ENCODE measurements at places on chromosomes 16 and 17. TPM values are rescaled to one million over a fixed set of nuclear protein-coding genes. Genes with fewer than 3 reads are reported as not detected.

DNA sequence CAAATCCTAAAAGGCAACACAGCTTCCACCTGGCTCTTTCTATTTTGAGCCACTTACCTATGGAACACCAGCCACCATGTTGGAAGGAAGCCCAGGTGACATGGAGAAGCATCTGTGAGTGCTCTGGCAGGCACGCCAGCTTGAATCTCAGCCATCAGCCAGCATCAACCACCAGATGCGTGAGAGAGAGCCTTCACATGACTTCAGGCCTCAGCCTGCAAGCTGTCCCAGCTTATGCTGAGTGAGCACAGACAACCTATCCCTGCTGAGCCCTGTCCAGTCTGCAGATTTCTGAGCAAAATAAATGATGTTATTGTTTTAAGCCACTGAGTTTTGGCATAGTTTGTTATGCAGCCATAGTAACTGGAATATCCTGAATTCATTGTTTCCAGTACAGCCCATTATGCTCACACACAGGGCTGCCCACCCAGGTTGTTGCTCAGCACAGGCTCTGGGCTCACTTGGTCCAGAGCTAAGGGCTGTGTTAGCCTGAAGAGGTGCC is 35.1 kb downstream of the TMEM238L start:
- no peak for DNase-seq

DNA sequence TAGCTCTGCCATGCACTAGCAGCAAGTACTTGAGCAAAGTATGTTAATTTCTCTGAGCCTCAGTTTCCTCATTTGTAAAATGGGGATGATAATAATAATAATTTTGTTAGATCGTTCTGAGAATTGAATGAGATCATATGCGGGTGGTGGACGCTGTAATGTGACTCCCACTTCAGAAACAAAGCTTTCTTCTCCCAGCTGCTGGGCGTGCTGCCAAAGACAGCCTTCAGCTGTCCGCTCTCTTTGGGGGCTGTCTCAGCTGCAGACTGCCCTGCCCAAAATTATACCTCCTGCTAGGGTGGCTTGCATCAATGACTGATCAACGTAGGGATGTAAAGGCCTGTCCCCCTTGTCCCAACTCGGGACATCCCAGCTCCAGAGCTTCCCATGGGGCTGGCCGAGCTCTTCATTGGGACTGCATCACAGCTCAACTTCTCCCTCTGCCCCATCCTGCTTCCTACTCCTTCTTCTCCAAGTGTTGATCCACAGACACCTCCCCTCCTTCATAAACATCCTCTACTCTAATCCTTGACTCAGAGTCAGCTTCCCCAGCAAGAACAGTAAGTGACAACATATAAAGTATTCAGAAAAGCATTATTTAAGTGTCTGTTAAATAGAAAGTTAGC is 30.7 kb upstream of the CDH5 start:
- peak; percentile 51 for DNase-seq

DNA sequence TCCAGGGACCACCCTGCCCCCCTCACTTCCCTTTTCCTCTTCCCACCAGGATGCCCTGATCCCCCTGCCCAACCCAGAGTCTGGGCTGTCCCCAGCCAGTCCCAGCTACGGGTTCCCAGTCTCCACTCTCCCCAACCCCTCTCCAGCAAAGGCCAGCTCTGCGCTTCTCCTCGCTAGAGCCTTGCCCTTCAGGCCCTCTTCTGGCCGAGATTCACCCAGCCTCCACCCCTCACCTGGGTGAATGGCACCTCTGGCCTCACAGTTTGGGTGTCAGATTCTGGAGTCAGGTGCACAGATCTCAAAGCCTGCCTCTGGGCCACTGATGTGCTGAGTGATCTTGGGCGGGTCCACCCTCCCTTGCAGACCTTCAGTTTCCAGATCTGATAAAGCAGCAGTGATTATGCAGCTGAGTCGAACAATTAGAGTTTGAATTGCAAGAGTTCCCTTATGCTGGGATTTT is 185.6 kb upstream of the TNRC6C start:
- no peak for DNase-seq

The TTYH2 gene
- total RNA-seq = 0.12 TPM

The PSMB3 gene
- total RNA-seq = 124 TPM
